Esophagus muscularis mucosa (tissue), 4 donors: ENCODE measurements at places on chromosomes 2 and 18. TPM values are rescaled to one million over a fixed set of nuclear protein-coding genes. Genes with fewer than 3 reads are reported as not detected.

- DNase-seq: no peak
- no peaks in the 10 kb centered on the region for H3K36me3 ChIP-seq
- no peaks in the 10 kb centered on the region for H3K27me3 ChIP-seq
- H3K4me3 ChIP-seq: no peak overlapping the region
- no peak overlapping the region for H3K27ac ChIP-seq
- H3K4me1 ChIP-seq: no peaks in the 10 kb centered on the region
These were observed 736.3 kb upstream of the ACVR2A start for GRCh38 chr2:147108548-147108947.

SH2D6 gene
- total RNA-seq: not detected

DNA sequence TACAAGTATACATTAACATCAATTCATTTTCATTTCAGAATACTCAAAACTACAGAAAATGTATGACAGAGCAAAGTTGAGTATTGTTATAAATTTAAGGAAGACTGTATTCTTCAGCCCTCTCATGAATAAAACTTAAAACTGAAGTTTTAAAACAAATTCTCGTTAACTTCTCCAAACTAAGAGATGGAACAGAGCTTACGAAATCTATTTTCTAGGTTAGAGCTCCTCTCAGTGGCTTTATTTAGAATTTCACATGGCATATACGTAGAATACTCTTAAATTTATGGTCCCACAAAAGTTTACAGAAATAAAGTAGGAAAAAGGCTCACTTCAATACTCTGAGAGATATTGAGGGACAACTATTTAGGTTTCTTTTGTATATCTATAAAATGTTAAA lies 612.1 kb downstream of the KCNJ3 start:
- H3K27ac ChIP-seq: no peak overlapping the region
- no peaks in the 10 kb centered on the region for H3K4me1 ChIP-seq
- no peaks in the 10 kb centered on the region for H3K27me3 ChIP-seq
- H3K4me3 ChIP-seq: no peak overlapping the region

DNA sequence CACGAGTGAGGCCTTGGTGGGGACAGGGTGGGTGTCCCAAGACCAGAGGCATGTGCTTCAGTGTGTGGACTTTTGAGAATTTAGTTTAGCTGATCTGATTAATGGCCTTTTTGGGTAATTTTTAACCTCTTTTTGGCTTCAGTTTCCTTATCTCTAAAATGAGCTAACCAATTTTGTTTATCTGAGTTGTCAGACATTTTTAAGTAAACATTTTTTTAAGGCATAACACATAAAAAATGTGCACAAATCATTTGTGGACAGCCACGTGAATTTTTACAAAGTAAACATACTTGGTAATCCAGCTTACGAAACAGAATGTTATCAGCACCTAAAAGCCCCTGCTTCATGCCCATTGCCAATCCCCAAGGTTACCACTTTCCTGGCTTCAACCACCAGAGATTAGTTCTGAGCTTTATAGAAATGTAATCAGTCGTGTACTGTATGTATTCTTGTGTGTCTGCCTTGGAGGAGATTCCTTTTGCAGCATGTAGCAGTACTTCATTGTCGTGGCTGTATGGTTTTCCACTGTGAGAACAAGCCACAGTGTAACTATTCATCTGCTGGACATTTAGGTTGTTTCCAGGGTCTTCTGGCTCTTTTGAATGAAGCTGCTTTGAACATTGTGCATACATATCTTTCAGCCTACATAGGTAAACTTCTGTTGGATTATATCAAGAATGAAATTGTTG lies 8.4 kb upstream of the INO80C start:
- no peak overlapping the region for H3K4me3 ChIP-seq
- no peaks in the 10 kb centered on the region for H3K36me3 ChIP-seq
- H3K27me3 ChIP-seq: no peaks in the 10 kb centered on the region
- DNase-seq: no peak
- H3K4me1 ChIP-seq: no peaks in the 10 kb centered on the region
